ELR (cell line): ENCODE measurements at places on chromosomes 4 and X.

GRCh38 chr4:42654631-42655268 is 2.2 kb downstream of the ATP8A1 start:
- DNase-seq = peak; percentile 59

DNA sequence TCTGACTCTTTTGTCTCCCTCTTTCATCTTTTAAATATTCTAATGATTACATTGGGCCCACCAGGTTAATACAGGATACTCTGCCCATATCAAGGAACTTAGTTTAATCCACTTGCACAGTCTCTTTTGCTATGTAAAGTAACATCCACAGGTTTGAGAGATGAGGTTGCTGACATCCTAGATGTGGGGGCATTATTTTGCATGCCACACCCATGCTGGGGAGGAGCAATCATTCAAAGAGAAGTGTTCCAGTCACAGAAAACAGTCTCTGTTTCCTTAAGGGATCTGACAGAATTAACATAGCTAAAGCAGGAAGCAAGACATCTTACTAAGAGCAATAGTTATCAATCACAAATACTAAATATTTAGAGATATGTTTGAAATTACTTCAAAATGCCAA is 11.5 kb upstream of the TRAM1L1 start:
- DNase-seq = no peak

DNA sequence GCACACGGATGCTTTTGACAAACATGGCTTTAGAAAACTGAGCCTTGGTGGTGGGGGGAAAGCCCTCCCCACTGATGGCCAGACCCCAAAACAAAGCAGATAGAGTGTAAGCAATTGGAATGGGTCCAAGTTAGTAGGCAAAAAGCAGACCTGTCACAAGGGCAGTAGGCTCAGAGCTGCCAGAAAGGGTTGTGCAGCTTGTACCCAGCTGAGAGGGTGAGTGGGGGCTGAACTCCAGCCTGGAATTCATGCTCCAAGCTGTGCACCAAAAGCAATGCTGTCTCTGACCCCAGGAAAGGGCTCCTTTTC is 101.1 kb upstream of the TEX13D start:
- DNase-seq = no peak

GRCh38 chr4:153432965-153433753 is 33.0 kb upstream of the TMEM131L start:
- peak; percentile 60 for DNase-seq

DNA sequence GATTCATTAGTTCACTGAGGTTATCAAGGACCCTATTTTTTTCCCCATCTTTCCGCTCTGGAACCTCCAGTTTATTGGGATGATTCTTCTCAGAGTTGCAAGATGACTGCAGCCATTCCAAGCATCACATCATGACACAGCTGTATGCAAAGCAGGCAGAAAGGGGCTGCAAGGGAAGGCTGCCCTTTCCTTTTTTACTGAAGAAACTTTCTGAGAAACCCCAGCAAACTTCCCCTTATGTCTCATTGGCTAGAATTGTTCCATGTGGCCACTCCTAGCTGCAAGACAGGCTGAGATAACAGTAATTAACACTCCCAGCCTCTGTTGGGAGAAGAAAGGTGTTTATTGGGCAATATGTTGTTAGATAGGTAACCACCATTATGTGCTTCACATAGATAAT is 102.6 kb downstream of the SATL1 start:
- no peak for DNase-seq

- DNase-seq = no peak
Observed at GRCh38 chrX:74063426-74064155, 240.4 kb upstream of the ZCCHC13 start.

DNA sequence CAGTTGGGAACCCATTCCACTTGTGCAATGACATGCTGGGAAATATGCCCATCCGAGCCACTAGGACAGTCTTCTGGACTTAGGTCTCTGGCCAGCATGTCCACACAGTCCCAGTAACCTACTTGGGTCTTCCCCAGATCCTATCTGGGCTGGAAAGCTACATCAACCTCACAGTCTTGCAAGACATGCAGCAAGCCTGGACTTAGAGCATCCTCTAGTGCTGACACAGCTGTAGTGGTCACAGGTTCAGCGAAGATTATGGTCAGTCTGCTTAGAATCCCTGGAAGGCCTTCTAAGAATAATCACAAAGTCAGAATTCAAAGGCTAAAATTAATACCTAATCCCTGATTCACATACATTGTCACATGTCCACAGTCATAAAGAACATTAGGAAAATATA is 842.7 kb downstream of the STPG2 start:
- no peak for DNase-seq

GRCh38 chr4:8274765-8275547 is 5.4 kb downstream of the HTRA3 start:
- DNase-seq = peak; percentile 77
